ENCODE measurements at places on chromosomes 16 and 17.

DNA sequence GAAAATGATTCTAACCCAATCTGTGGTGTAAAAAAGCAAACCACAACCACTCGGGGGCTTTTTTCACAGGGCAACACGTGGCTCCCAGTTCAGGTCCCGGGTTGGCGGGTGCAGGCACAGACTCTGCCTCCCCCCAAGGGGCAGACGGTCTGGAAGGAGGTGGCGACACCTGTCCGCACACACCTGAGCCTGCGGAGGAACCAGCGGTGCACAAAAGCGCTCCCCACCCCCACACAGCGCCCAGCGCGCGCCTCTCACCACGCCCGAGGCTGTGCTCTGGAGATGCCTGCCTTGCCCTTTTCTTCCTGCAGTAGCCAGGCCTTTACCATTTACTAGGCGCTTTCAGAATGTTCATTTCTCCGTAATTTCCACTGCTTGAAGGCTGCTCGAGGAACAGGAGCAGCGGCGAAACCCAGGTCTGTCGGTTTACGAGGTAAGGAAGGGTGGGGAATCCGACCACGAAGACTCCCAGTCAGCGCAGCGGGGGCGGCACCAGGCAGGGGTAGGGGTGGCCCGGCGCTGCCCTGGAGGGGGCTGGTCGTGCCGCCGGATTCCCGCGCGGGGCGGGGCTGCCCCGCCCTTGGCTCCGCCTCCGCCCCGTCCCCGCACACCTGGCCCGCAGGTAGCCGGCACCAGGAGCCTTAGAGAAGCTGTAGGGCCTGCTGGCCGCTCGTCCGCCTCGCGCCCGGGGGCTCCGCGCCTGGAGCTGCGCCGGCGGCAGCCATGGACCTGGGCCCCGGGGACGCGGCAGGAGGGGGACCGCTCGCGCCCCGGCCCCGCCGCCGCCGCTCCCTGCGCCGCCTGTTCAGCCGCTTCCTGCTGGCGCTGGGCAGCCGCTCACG is at the start of gene USP43:
Gene USP43, plus strand, starts transcription at position 608 of the 842 bp plus-strand sequence. Its CDS starts 116 bp downstream, at position 724.
- H3K36me3 ChIP-seq = no peaks in the 10 kb centered on the region
- no peak within 1 kb of the TSS for H3K27ac ChIP-seq
- peaks cover 38% of the 10 kb centered on the region for H3K27me3 ChIP-seq
- DNase-seq = peak; percentile 36

- H3K4me3 ChIP-seq = no peak overlapping the region
- H3K27ac ChIP-seq = no peak overlapping the region
- H3K36me3 ChIP-seq = no peaks in the 10 kb centered on the region
- DNase-seq = no peak
- peaks cover 38% of the 10 kb centered on the region for H3K4me1 ChIP-seq
- H3K27me3 ChIP-seq = no peaks in the 10 kb centered on the region
Observed at GRCh38 chr16:12541672-12542071, 262.0 kb downstream of the CPPED1 start.

GRCh38 chr17:42798383-42799380 is at the start of the genes CNTD1 and COA3:
Gene CNTD1 (plus strand): TSS chr17:42798861. CDS start chr17:42799068, 207 bp downstream.
Gene COA3 (minus strand): TSS chr17:42798704. CDS start chr17:42798681, 23 bp downstream.
- peaks cover 5% of the 10 kb centered on the region for H3K27me3 ChIP-seq
- peak; percentile 88 for DNase-seq
- peak within 1 kb of the TSS; percentile 77 for H3K27ac ChIP-seq
- peak within 1 kb of the TSS; percentile 94 for H3K4me3 ChIP-seq
- H3K36me3 ChIP-seq = peaks cover 13% of the 10 kb centered on the region

GRCh38 chr17:58007781-58008706 is 998 bp upstream of the SRSF1 start:
- peaks cover 43% of the 10 kb centered on the region for H3K4me1 ChIP-seq
- H3K36me3 ChIP-seq = peaks cover 50% of the 10 kb centered on the region
- H3K4me3 ChIP-seq = peak overlapping the region; percentile 99
- H3K27me3 ChIP-seq = no peaks in the 10 kb centered on the region

DNA sequence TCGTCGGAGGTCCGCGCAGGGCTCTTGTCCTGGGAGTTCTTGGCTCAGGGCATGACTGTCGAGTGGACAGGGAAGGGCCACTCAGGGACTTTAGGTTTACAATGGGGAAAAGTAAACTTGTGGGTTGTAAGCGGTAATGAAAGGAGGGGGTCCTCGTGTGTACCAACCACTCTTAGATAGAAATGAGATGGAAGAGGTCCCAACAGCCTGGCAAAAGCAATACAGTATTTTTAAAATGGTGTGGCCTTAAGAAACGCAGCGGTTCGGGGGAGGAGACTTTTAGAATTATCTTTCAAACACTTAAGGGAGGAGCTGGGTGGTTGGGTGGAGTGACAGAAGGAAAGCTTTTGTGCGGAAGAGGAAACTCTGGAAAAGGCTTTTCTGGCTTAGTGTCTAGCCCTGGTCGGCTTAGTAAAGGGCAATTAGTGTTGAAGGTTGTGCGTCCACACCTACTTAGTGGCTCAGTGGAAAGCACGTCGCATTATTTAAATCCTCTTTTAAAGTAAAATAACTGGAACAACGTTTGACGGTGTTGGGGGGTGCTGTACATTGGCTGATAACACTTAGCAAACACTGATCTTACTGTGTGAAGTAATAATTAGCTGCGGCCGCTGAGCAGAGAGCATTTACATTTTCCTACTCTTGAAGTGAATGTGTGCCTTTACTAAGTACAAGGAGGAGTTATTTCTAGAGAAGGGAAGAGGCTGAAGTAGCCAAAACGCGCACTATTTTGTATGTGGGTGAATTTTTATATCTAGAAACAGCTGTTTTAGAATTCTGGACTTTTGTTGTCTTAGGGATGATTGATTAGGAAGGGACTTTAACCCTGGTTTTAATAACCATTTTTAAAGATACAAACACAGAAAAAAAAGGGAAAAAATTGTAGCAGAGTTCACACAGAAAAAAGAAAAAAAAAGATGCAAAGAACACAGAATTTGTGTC is 1.0 kb downstream of the WSB1 start:
- DNase-seq = peak; percentile 78
- peak overlapping the region; percentile 97 for H3K4me3 ChIP-seq
- H3K36me3 ChIP-seq = peaks cover 21% of the 10 kb centered on the region
- H3K27ac ChIP-seq = peak overlapping the region; percentile 100
- peaks cover 41% of the 10 kb centered on the region for H3K4me1 ChIP-seq
- H3K27me3 ChIP-seq = no peaks in the 10 kb centered on the region
